CD4-positive, alpha-beta T cell treated with Interferon alpha-2 for 1 hour (primary cell): ENCODE measurements at places on chromosomes 13 and 19.
A peak's percentile ranks its signal among the peaks of the same experiment; 100 is the strongest.

- no peak for DNase-seq
These were observed 11.0 kb upstream of the ZNF823 start for GRCh38 chr19:11749751-11750150.

GRCh38 chr13:26785838-26786630, 25.4 kb upstream of the GPR12 start:
- DNase-seq, result peak; percentile 79

DNA sequence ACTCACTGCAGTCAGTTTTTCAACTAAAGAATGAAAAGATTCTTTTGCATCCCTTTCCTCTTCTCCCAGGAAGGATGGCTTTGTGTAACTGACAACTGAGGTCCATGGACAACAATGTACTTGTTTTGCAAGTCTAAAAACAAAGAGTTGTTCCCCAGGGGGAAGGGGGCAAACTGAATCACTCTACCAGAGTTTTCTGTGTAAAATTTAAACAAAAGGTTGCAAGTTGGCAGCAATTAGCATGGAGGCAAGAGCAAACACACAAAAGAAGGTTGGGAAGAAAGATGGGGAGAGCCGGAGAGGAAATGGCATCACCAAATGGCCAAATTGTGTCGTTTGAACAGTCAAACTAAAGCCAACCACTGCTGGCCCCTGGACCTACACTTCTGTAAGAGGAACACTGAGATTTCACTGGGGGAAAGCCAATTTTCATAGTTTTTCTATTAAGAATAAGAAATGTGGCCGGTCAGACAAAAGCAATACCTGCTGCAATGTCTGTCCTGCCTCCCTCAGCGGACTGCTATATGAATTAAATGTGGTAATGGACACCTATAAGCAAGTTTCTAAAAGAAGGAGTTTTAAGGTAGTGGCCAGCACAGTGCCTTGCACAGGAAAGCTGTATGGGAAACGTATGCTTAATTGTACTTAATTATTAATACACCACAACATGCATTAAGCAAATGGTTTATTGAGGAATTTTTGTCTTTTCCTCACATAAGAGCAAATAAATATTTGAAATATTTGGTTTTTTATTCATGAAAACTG, 16.1 kb upstream of the SACS start:
- no peak for DNase-seq

- DNase-seq, result no peak
These were observed 1.7 kb downstream of the TUBA3C start for GRCh38 chr13:19179916-19180315.

DNA sequence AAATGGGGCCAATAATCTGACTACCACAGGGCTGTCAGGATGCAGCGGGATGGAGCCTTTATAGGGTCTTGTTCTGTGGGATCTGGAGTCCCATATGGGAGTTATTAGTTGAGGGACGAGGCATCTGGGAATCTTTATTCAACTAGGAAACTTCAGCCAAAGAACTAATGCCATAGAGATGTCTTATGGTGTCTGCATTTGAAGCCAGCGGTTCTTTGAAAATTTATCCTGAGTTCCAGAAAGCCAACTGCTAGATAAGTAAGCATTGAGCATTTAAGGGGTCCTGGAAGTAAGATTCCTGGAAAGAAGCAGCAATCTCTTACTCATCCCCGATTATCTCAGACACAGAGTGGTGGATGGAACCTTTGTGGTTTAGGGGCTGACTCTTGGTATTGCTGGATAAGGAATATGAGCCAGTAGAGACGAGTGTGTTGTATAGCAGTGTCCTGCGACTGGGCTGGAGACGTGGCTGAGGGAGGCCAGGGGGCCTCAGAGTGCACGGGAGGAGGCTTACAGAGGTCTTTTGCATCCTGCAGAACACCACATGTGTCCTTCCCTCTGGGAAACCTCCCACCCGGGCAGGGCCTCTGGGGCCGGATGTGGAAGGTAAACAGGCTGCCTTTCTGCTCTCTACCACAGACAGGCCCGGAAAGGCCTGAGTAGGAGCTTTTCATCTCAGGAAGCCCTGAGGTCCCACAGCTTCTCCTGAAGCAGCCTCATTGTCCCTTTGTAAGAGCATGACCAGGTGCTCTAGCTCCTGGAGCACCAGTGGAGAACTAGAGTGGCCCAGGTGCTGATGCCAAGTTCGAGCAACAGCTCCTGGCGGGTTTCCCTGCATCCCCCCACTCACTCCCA, 28.8 kb downstream of the ACTN4 start:
- no peak for DNase-seq

DNA sequence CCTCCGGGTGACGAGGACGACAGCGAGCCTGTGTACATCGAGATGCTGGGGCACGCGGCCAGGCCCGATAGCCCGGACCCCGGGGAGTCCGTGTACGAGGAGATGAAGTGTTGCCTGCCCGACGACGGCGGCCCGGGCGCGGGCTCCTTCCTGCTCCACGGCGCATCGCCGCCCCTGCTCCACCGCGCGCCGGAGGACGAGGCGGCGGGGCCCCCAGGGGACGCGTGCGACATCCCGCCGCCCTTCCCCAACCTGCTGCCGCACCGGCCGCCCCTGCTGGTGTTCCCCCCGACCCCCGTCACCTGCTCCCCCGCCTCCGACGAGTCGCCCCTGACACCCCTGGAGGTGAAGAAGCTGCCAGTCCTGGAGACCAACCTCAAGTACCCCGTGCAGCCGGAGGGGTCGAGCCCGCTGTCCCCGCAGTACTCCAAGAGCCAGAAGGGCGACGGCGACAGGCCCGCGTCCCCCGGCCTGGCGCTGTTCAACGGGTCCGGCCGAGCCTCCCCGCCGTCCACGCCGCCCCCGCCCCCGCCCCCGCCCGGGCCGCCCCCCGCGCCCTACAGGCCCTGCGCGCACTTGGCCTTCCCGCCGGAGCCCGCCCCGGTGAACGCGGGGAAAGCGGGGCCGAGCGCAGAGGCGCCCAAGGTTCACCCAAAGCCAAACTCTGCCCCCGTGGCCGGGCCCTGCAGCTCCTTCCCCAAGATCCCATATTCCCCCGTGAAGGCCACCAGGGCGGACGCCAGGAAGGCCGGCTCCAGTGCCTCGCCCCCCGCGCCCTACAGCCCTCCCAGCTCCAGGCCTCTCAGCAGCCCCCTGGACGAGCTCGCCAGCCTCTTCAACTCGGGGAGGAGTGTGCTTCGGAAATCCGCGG, 511.3 kb downstream of the MYO16 start:
- no peak for DNase-seq

- no peak for DNase-seq
These were observed 646 bp downstream of the TMEM161A start for GRCh38 chr19:19137556-19138108.

GRCh38 chr19:30074096-30074495, 132.1 kb downstream of the URI1 start:
- DNase-seq, result no peak

DNA sequence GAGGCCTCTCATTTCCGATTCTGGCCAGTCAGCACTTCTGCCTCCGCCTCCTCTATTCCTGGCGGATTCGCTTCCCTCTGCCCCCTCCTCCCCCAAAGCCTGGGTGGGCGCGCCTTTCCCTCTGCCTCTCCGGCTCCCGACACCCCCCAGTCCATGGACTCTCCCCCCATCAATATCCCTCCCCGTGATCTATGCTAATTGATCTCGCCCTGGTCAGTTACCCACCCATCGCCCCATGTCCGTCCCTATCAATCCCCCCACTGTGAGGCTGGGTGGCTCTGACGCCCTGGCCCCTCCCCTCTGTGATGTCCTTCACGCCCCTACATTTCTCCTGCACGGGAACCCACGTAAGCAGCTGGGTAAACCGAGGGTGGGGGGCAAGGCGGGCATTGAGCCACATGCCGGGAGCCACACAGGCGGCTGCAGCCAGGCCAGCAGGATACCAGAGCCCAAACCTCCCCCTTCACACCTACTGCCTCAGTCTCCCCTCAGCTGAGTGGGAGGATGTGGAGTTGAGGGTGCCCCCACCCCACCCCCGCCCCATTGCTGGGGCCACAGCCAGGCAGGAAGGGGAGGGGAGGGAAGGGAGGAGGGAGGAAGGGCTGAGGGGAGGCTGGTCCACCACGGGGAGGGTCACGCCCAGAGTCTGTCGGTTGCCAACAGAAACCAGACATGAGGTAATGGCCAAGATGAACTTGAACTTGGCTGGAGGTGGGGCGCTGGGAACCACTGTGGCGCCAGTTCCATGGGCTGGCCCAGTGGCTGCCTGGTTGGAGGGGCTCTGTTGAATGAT, 21.0 kb downstream of the SMIM24 start:
- no peak for DNase-seq

- no peak for DNase-seq
These were observed 32.9 kb upstream of the POU2F2 start for GRCh38 chr19:42165146-42165545.

DNA sequence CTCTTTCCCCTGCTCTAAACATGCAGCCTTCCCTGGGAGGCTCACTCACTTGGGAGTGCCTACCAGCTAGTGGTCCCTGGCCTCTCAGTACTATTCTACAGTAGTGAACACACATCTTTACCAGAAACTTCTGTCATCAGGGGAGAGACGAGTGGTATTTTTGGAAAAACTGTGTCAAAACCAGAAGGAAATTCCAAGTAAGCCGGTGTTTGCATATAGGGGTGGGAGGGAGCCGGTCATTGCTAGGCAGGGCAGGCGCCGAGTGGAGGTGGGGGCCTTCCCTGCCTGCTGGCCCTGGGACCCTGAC, 7.0 kb downstream of the RPS9 start:
- DNase-seq, result no peak

- DNase-seq, result peak; percentile 41
These were observed 7.9 kb downstream of the INTS6 start for GRCh38 chr13:51444922-51445321.

- DNase-seq, result peak; percentile 29
These were observed 1.1 kb upstream of the ZNF581 start for GRCh38 chr19:55642153-55643002.

DNA sequence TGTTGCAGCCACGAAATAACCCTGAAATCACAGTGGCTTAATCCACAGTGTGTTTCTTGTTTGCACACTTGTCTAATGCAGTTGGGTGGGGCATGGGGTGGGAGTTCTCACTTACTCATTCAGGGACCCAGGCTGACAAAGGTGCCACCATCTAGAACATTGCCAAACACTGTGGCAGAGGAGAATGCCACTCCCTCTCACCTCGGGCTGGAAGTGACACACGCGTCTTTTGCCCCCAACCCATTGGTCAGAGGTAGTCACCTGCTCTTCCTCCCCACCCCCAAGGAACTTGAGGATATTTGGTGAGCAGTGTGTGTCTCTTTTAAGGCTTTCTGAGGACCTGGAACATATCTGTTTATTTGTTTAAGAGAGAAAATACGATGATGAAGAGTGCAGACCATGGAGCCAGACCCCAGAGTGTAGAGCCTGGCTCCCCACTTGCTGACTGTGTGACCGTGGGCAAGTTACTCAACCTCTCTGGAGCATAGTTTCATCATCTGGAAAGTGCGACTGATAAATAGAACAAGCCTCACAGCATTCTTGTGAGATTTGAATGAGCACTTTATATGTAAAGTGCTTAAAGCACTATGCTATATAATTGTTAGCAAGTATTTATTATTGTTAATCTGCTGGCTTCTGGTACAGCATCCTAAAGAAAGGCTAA, 17.4 kb downstream of the GPR183 start:
- peak; percentile 50 for DNase-seq

GRCh38 chr19:18090545-18091216, 3.9 kb upstream of the IL12RB1 start:
- DNase-seq, result no peak

DNA sequence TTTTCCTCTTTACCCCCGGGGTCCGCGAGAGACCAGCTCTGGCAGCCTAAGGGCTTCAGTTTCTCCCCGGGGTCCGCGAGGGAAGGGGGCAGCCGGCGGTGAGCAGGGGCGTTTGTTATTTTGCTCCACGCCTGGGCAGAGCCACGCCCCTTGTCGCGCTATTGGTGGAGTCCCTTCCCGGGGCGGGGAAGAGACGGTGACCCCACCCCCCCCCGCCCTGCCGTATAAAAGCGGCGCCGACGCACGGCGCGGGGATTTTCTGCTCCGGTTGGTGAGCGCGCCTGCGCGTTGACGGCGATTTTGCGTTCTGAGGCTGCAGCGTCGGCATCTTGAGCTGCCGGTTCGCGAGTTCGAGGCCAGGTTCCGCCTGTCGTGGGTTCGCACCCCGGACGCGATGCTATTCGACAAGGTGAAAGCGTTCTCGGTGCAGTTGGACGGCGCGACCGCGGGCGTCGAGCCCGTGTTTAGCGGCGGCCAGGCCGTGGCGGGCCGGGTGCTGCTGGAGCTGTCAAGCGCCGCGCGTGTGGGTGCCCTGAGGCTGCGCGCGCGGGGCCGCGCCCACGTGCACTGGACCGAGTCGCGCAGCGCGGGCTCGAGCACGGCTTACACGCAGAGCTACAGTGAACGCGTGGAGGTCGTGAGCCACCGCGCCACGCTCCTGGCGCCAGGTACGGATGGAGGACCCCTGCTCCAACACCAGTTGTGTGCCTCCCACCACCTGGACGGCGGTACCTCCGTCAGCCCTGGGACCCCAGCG, at the start of gene ARRDC2:
Gene ARRDC2, plus strand, starts transcription at position 254 of the 757 bp plus-strand sequence. Its CDS starts 141 bp downstream, at position 395.
- DNase-seq, result peak; percentile 94

GRCh38 chr13:22201375-22201925, 530.6 kb downstream of the FGF9 start:
- no peak for DNase-seq

- peak; percentile 79 for DNase-seq
These were observed 13.1 kb downstream of the GRAMD1A start for GRCh38 chr19:35013041-35013819.

GRCh38 chr19:1650650-1651567, 1.5 kb downstream of the TCF3 start:
- DNase-seq, result peak; percentile 67

GRCh38 chr13:41061914-41062837, 867 bp downstream of the WBP4 start:
- no peak for DNase-seq

DNA sequence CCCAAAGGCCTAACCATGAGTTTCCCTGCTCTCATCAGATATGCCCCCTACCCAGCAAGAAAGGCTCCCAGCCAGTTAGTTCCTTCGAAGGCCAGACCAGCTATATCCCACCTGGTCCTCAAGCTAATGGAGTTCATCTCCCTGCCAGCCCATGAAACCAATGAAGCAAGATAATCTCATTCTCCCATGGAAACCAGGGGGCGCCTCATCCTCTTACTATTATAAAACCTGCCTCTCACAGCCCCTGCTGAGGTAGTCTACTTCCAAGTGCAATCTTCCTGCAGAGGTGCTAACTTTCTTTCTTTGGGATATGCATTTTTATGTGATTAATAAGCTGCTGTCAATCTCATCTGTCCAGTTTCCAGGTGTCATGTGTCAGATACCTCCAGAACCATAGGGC, 34.0 kb upstream of the ZNF573 start:
- DNase-seq, result no peak

- DNase-seq, result no peak
These were observed 1.2 kb downstream of the DAPK3 start for GRCh38 chr19:3969435-3970312.

DNA sequence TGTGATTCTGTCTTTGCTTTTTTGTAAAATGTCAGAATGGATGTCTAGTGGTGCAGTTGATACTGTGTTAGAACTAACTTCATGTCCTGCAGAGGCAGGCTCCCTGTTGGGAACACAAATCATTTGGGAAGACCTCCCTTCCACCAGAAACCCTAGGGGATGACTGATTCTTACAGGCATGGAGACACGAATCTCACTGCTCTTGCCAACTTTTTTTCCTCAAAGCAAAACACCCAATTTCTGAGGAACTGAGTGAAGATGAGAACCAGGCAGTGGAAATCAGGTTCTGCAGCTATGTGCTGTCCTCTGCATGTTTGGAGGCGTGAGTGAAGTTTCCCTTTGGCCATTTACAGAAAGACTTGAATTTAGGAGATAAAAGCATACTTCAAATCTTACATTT, 87.5 kb upstream of the CSNK1A1L start:
- no peak for DNase-seq
